ENCODE measurements at places on chromosomes 1 and 21.

DNA sequence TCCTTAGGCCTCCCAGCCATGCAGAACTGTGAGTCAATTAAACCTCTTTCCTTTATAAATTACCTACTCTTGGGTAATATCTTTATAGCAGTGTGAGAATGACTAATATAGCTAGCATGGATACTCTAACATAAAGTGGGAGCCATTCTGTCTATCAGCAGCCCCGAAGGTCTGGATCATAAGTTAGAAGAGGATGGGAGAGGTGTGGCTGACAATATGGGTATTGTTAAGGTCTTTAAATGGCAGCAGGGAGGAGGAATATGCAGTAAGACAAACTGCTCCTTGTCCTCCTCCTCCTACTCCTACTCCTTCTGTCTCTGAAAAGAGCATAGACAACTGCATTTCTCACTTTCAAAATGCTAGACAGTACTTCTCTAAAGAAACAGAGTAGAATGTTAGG is 214.0 kb upstream of the C1orf87 start:
- DNase-seq = no peak

GRCh38 chr1:31531177-31531999 is 44.9 kb upstream of the TINAGL1 start:
- DNase-seq = no peak

GRCh38 chr1:187092104-187092503 is 263.4 kb downstream of the PLA2G4A start:
- no peak for DNase-seq

- no peak for DNase-seq
These were observed 636 bp downstream of the VAMP4 start for GRCh38 chr1:171740987-171741871.

DNA sequence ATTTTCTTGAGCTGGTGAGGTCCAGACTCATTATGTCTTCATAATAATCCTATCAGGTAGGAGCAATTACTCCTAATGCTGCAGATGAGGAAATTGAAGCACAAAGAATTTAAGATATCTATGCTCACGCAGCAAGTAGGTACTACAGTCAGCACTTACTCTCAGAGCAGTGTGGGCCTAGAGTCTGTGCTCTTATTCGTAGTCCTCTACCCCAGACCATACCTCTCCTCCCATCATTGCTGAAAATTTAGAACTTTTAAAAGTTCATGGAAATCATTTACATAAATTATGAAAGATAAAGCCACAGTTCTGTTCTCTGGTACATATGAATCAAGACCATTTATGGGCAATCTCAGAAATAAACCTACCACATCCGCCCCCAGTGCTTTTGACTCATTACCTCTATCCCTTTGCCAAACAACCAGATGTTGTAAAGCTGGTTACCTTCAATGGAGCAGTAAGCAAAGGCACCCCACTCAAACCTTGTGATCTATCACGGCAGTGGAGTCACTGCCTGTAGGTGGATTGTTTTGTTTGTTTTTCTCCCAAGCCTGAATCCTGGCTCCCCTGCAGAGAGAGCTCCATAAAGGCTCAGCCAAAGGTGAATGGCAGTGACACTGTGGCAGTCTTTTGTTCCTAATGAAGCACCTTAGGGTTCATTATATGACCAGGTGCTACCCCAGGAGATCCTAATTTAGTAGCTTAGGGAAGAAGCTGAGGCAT is 20.9 kb upstream of the MAN1A2 start:
- no peak for DNase-seq

GRCh38 chr1:151001602-151002001 is 5.1 kb downstream of the MINDY1 start:
- DNase-seq = no peak

DNA sequence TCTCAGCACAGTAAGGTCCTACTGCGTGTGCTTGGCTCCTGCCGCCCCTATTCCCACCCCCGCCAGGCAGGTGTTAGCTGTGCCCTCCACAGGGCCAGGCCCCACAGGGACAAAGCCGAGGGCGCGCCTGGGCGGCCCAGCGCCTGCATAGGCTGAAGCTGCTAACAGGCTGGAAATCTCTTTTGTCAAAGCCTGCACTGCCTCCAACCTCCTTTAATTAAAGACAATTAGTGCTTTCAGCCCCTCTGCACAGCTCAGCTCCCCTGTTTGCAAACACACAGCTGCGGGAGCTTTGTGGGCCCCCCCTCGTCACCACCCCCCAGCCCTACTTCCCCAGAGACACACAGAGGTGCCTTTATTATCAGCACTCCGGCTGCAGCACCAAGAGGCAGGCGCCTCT is 95.9 kb downstream of the EPHB2 start:
- no peak for DNase-seq

GRCh38 chr1:112881742-112882127 is 74.3 kb downstream of the SLC16A1 start:
- no peak for DNase-seq

DNA sequence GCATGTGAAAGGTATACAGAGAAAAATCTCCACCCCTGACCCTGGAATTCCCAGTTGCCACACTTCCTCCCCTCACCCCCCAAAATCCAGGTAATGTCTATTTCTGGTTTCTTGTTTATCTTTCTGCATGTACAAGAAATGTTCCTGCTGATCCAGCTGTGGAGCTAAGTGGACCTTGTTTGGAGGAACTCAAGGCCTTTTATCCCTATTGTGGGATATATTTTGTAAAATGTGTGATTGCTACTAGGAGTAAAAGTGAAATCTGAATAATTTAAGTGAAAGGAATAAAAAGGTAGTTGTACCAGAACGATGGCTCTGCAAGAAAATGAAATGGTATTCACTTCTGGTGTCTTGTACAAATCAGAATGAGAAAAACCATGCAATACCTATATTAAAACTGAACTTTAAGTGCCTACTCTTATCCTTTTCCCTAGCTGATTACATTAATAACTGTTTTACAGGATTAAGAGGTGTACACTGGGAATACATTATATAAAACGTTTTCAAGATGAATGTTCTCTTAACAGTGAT is 3.0 kb downstream of the SPEN start:
- no peak for DNase-seq

DNA sequence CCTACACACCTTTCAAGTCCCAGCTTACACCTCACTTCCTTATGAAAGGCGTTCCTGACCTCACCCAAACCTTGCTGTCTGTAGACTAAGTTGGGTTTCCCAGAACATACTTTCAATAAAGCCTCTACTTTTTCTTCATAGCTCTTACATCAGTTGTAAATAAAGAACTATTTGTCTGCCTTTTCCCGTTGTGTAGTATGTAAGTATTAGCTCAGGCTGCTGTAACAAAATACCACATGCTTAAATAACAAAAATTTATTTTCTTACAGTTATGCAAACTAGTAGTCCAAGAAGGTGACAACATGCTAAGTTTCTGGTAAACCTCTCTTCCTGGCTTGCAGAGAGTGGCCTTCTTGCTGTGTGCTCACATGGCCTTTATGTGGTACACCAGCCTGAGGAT is 86.7 kb downstream of the MAST2 start:
- DNase-seq = no peak

GRCh38 chr1:101262630-101263348 is 26.0 kb downstream of the S1PR1 start:
- DNase-seq = no peak

- no peak for DNase-seq
These were observed 16.3 kb downstream of the RNF11 start for GRCh38 chr1:51252366-51252765.

GRCh38 chr1:44043176-44044070 is 12.2 kb upstream of the SLC6A9 start:
- no peak for DNase-seq

DNA sequence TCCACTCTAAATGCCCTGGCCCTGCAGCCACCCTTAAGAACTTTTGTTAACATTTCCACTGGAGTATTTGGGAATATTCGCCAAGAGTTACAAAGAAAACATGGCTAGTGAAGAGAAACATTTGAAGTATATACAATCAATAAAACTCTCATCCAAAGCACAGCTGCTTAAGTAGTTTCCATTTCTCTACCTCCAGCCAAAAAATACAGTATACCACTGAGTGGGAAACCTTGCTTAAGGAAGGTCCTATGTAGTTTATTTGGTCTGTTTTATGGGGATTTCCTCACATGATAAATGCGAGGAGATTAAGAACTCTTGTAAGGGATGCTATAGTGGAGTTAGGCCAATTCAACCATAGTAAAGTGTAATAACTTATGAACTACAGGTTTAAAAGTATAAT is 382.5 kb downstream of the NEGR1 start:
- DNase-seq = no peak

DNA sequence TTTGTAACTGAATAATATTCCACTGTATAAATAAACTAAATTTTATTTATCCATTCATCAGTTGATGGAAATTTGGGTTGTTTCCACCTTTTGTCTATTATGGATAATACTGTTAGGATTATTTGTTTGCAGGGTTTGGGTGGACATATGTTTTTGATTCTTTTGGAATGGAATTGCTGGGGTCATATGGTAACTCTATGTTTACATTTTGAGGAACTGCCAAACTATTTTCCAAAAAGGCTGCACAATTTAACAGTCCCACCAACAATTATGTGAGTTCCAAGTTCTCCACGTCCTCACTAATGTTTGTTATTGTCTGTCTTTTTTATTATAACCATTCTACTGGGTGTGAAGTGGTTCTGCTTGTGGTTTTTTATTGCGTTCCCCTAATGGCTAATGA is 4.3 kb upstream of the SERBP1 start:
- DNase-seq = no peak

- DNase-seq = no peak
These were observed 53.5 kb downstream of the LRRC8B start for GRCh38 chr1:89578151-89578550.

DNA sequence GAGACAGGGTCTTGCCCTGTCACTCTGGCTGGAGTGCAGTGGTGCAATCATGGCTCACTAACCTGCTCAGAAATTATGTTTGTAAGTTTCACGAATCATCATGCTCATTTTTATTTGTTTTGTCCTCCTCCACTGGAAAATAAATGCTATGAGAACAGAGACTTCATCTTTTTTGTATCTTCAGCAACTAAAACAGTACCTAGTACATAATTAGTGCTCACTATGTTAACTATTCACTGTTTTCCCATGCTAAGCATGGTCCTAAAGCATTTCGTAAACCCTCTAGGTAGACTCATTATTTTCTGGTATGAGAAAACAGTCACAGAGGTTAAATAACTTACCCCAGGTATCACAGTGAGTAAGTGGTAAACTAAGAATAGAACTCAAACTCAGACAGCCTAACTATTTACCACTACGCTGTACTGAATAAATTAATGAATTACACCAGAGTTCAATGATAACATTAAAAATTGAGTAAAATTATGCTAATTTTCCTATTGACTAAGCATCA is 118.4 kb downstream of the RERE start:
- DNase-seq = no peak

DNA sequence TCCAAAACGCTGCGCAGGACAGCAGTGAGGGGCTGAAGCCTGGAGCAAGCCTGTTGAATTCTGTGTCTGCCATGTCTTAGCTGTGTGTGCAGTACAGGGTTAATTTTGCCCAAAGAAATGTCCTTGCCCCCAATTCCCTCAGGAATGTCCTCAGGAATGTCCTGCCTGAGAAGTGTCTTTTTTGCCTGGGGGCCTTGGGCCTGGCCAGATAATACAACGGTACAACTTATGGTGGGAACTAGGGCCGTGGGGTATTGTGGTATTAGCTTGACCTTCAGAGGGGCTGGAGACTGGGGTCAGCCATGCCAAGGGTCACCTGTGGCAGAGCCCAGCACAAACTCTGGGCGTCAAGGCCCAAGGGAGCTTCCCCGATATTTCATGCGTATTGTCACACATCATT is 107.7 kb downstream of the AJAP1 start:
- no peak for DNase-seq

DNA sequence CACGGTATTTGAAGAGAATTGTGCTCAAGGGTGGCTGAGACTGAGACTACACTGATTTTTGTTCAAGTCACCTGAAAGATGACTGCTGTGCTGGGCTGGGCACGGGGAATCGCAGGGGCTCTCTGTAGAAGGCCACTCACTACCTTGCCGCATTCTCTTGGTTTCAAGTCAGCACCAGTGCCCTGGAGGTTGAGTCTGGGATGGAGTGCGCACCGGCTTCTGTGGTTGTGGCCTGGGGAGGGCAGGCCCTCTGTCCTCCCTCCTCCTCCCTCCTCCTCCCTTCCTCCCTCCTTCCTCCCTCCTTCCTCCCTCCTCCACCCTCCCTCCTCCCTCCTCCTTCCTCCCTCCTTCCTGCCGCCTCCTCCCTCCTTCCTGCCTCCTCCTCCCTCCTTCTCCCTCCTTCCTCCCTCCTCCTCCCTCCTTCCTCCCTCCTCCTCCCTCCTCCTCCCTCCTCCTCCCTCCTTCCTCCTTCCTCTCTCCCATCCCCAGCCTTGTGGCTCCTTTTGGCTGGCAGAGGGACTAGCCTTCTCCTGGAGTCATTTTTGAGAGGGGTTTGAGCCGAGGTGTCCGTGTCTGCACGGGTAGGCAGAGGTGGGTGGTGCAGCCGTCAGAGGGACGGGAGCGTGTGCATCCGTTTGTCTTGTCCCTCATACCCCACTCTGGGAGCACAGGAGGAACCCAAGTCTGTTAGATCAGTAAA is 9.5 kb downstream of the RER1 start:
- DNase-seq = no peak

GRCh38 chr1:71908303-71908702 is 374.0 kb downstream of the NEGR1 start:
- DNase-seq = no peak

DNA sequence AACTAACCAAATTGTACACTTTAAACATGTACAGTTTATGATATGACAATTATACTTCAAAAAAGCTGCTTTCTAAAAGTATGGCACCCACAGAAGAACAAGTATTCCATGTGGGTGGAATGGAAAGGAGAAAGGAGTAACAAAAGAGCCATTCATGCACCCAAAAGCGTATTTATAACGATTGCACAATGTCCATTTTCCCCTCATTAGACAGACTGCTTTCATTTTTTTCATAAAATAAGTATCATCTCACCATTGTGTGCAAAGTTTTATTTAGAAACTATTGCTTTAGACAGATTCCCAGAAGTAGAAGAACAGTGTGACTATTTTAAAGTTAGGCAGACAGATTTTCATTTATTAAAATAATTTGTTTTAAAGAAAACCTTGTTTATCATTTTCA is 59.6 kb downstream of the KIAA0319L start:
- no peak for DNase-seq

- DNase-seq = no peak
These were observed 75.5 kb upstream of the PDC start for GRCh38 chr1:186536273-186536890.

Measured in stimulated activated CD4-positive, alpha-beta T cell treated with anti-CD3 and anti-CD28 coated beads, Interleukin-4, amount 100 ng/mL, for 48 hours (primary cell).